Stimulated activated CD4-positive, alpha-beta T cell treated with anti-CD3 and anti-CD28 coated beads, Interleukin-12 subunit alpha, Interleukin-12 subunit beta, amount 100 ng/mL, for 24 hours (primary cell): ENCODE measurements at places on chromosomes 6 and 20.

DNA sequence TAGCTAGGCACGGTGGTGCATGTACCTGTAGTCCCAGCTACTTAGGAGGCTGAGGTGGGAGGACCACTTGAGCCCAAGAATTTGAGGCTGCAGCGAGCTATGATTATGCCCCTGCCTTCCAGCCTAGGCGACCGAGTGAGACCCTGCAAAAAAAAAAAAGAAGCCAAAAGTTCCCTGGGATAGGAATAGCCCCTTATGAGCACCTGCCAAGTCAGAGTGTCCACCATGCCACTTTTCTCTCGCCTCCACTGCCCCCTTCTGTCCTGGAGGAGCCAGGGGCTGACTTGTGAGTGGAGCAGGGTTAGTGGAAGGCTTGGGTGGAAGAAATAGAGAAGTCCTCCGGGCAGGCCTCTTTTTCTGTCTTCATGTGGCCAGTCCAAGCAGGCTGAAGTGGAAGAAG lies 12.1 kb upstream of the DDX27 start:
- DNase-seq, result no peak

- no peak for DNase-seq
Observed at GRCh38 chr20:55650657-55651360, 354.5 kb downstream of the CBLN4 start.

GRCh38 chr6:152583888-152584287 lies 53.3 kb downstream of the SYNE1 start:
- no peak for DNase-seq

- DNase-seq, result no peak
Observed at GRCh38 chr20:25148982-25149846, 46.3 kb upstream of the ENTPD6 start.

DNA sequence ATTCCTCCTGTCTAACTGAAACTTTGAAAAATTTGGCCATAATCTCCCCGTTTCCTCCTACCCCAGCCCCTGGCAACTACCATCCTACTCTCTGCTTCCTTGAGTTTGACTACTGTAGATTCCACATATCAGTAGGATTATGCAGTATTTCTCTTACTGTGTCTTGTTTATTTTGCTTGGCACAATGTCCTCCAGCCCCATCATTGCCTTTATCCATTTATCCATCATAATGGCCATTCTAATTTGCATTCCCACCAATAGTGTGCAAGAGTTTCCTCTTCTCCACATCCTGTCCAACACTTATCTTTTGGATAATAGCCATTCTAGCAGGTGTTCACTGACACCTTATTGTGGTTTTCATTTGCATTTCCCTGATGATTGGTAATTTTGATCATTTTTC lies 202.3 kb downstream of the THBS2 start:
- DNase-seq, result no peak

GRCh38 chr20:50014570-50015562 lies 32.1 kb downstream of the SNAI1 start:
- no peak for DNase-seq

DNA sequence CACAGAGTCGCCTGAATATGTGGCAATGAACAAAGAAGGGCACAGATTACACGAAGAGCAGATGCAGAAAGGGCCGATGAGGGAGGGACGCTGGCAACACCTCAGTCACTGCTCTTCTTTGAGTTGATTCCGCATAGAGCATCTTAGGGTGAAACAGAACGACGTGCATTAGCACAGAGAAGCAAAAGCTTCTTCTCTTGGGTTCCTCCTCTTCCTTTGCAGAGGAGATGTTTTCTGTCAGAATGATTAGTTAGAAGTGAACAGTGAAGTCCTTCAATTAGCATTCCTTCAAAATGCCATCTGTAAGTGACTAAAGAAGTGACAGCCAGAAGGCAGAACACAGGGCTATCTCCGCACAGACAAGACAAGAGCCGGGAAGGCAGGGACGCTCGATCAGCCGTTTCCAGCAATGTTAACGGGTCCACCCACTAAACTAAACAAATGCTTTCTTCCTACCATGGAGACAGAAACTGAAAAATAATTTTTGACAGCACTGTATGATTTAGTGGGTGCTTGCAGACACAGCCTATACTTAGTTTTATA lies 219.8 kb upstream of the AGPAT4 start:
- DNase-seq, result no peak

- DNase-seq, result no peak
Observed at GRCh38 chr6:74979065-74979766, 226.6 kb downstream of the COL12A1 start.
